ENCODE measurements at places on chromosomes 5 and 9.

DNA sequence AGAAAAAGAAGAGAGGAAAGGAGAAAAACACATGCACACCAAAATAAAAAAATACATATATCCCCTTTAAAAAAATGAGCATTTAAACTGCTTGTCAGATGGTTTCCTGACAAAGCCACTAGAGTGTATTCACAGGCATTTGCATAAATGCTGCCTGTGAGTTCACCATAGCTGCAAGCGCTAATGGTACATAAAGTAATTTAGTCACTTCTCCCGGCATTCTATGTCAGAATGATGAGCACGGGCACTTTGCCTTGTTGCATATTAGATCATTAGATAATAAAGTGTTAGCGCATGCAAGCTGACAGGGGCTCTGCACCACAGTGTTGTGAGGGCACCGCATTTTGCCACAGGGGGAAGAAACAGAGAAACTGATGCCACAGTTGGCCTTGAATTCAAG, 280.6 kb downstream of the EBF1 start:
- DNase-seq = no peak

DNA sequence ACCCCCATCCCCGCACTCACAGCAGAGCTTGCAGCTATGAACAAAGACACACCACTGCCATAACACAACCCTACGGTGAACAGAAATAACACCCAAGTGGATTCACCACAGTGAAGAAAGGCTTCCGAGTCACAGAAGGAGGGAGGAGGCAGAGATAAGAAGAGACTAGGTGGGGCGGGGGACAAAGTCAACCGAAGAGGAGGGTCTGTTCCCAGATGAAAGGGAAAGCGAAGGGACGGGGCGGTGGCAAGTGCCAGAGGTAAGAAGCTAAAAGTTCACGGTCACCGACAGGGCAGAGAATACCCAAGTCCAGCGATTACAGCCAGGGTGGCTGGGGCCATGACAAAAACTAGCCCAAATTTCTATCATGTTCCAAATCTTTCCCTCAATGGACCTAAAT, 21.0 kb downstream of the EPB41L4B start:
- DNase-seq = no peak

DNA sequence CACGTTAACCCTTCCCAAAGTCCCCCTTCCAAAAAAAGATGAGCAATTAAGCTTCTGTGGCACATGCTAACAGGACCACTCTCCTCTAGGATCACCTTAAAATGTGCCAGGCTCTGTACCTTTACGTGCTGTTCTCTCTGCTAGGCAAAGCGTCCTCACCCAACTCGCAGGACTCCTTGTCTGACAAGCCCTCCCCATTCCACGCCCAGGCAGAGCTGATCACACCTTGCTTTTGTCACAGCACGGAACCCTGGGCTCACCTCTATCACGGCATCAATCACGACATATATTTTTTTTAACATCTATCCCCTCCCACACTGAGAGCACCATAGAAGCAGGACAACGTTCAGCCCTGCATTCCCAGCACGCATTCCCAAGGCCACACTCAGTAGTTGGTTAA, 47.1 kb downstream of the CDK5RAP2 start:
- DNase-seq = no peak

DNA sequence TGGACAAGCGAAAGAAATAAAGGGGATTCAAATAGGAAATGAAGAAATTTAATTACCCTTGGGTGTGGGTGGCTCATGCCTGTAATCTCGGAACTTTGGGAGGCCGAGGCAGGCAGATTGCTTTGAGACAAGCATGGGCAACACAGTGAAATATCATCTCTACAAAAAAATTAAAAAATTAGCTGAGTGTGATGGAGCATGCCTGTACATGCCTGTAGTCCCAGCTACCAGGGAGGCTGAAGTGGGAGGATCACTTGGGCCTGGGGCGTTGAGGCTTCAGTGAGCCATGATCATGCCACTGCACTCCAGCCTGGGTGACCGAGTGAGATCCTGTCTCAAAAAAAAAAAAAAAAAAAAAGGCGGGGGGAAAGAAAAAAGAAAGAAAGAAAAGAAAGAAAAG, 4.0 kb upstream of the RCL1 start:
- no peak for DNase-seq

- DNase-seq = no peak
Measured at GRCh38 chr5:175824676-175825075, 46.7 kb upstream of the CPLX2 start.

DNA sequence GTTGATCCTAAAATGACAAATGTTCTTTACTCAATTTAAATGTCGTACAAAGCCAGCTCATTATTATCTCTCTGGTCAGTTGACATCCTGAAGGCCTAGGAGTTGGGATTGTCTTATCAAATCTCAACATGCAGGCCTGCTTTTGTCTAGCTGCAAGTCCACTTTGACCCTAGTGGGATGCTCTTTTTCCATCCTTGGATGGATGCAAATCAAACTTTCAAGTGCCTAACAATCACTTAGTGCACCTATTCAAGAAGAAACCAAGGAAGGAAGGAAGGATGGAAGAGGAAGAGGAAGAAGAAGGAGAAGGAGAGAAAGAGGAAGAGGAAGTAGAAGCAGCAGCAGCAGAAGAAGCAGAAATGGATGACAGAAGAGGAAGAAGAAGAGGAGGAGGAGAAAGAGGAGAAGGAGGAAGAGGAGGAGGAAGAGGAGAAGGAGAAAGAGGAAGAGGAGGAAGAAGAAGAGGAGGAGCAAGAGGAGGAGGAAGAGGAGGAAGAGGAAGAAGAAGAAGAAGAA, 109.6 kb downstream of the PIK3R1 start:
- no peak for DNase-seq

DNA sequence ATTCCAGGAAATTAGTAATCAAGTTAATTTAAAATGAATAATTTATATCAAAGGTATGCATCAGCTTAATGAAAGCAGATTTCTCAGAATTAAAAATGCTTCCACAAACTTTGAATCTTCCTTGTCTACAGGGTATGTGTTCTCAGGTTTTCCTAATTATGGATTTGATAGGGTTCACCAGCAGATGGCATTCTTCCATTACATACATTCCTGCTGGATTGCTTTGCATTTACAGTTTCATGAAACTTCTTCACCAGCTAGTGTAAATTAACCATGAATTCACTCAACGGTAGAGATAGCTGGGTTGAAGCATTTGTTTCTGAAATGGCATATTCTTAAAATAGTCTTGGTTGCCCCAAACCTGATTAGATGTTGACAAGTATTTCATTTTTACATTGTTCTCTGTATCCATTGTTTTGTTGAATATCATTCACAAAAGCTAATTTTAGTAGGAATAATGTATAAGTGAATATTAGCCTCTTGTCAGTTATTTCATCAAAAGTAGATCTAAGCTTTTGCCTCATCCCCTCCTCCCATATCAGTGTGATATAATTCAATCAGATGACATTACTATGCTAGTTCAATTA, 68.7 kb upstream of the WDR41 start:
- no peak for DNase-seq

- DNase-seq = no peak
Measured at GRCh38 chr9:135726138-135726853, 24.3 kb downstream of the KCNT1 start.

- DNase-seq = no peak
Measured at GRCh38 chr5:4868140-4868735, 271.9 kb upstream of the ADAMTS16 start.

- DNase-seq = no peak
Measured at GRCh38 chr9:88737031-88737430, 202.1 kb downstream of the NXNL2 start.

DNA sequence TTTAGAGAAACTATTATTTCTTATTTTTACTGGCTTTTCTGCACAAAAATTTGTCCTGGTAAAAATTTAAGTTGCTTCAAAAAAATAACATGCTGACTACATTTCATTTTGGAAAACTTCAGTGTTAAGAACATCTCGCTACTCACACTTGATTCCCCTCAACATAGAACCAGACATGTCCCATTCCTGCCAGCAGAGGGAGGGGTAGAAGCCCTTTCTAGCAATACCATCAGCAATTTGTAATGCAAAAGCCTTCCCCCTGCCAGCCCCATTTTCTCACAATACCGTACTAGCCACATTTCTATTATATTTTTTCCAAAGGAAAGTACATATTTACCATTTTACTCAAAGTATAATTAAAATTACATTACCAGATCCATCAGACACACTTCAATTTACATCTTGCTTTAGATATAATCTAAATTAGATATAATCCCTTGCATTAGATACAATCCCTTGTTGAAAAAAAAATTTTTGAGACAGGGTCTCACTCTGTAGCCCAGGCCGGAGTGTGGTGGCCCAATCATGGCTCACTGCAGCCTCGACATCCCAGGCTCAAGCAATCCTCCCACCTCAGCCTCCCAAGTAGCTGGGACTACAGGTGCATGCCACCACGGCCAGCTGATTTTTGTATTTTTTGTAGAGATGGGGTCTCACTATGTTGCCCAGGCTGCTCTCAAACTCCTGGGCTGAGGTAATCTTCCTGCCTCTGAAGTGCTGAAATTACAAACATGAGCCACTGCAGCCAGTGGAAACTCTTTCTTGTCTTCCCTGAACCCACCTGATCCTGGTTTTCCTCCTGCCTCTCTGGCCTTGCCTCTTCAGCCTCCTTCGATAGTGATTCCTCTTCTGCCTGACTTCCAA, 39.6 kb upstream of the IDNK start:
- DNase-seq = no peak

- DNase-seq = no peak
Measured at GRCh38 chr5:168153263-168153875, 138.1 kb upstream of the WWC1 start.

- no peak for DNase-seq
Measured at GRCh38 chr9:91835216-91835615, 114.8 kb downstream of the ROR2 start.

GRCh38 chr5:91867799-91868198, 484.7 kb upstream of the ARRDC3 start:
- no peak for DNase-seq

DNA sequence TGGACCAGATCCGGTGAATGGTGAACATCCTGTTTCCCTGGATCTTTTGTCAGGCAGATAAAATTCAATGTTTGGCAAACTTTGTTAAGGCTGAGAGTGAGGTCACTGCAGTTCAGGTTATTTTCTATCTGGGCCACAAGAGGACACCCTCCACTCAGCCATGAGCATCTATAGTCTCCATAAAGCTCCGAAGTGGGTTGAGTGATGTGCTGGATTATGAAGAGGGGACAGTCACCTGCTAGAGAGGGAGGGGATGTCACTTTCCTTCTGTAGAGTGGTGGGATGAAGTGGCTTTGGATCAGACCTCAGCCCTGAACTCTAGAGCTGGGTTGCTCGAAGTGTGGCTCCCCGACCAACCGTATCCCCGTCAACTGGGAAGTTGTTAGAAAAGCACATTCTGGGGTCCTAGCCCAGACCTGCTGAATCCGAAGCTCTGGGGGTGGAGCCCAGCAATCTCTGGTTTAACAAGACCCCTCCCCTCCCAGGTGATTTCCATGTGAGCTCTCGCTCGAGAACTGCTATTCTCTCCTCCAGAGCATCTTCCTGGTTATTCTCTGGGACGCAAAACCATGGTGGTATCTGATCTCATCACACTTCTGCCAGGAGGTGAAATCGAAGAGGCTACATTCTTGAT, 31.8 kb upstream of the FGF1 start:
- no peak for DNase-seq

DNA sequence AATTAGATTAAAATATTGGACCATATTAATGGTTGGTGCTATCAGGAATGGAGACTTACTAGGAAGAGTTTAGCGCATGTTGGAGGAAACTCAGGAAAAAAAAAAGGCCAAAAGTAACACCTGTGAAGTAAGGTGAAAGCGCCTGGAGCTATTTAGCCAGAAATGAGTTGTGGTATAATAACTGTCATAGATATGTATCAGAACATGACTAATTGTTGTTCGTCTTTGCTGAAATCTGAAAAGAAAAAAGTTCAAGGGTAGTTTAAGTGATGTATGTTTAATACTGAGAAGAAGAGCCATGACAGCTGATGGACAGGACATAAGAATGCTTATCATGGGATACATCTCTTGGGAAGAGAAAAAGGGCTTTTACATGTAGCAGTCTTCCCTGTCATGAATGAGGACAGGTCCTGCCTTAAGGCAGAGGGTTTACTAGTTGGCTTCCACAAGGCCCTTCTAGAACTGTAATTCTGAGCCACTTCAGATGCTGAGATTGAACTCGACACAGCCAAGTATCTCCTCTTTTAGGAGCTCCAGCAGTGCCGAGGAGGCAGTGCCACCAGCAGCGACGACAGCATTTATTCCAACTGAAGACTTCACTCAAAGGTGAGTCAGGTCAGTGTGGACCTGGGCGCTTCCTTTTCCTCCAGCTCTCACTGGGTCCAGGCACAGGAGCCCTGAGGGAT, 940 bp upstream of the CAMK4 start:
- DNase-seq = no peak

- no peak for DNase-seq
Measured at GRCh38 chr5:117539692-117540091, 965.1 kb upstream of the SEMA6A start.

DNA sequence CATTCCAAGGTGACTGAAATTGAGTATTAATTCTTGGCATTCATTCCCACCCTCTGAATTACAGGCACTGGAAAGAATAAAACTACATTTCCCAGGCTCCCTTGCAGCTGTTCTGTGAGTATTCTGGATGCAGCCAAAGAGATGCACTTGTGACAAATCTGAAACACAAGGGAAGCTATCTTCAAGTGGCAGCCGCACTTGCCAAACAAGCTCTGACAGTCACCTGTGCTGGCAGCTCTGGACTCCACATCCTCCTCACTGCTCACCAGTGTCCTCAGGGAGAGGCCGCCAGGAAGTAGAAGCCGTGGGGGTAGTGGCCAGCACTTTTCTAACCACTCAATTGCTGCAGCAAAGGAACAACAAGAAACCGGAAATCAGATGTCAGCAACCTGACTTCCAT, 275.0 kb downstream of the NR2F1-AS1 start:
- DNase-seq = no peak

DNA sequence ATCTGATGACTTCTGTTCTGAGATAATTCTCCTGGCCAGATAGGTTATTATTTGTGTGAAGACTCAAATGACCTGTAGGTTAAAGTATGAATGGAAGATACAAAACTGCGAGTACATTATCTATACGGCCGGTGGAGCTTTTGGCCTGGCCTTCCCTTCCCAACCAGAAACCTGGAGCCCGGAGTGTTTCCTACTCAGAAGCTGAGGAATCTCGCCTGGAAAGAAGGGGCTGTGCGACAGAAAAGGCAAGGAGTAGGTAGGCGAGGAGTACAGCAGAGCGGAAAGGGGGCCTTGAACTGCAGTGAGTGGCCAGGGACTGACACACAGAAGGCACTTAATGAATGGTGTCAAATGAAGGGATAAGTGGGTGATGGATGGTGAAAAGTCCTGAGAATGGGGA, 34.6 kb downstream of the ANGPTL2 start:
- no peak for DNase-seq

DNA sequence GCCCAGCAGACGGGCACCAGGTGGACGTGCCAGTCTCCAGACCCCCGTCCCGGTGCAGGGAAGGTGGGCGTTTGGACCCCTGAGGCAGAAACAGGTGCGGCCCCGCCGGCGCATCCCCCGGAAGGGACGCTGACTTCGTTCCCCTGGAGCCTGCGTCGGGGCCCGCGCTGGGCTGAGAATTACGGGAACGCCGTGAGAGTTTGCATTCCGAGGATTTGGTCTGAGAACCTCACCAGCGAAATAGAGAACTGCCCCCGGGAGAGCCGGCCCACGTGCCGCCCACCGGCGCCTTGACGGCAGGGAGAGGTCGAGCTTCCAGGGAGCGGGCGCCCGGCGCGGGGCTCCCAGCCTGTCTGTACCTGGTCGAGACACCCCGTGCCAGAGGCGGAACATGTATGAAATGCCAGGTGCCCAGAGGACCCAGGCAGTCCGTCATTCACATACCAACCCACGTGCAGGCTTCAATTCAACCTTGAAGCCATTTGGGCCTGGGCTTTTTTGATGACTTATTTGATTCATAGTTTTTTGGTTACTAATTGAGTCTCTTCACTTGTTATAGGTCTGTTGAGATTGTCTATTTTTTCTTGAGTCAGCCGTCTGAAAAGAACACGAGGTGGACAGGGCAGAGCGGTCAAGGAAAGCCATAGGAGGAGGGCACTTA, 877 bp upstream of the CAMSAP1 start:
- no peak for DNase-seq

Data from RWPE2 (cell line).